ENCODE measurements at places on chromosomes 3 and 15.

GRCh38 chr3:193943851-193944517 lies 192.0 kb upstream of the HES1 start:
- no peak for DNase-seq

DNA sequence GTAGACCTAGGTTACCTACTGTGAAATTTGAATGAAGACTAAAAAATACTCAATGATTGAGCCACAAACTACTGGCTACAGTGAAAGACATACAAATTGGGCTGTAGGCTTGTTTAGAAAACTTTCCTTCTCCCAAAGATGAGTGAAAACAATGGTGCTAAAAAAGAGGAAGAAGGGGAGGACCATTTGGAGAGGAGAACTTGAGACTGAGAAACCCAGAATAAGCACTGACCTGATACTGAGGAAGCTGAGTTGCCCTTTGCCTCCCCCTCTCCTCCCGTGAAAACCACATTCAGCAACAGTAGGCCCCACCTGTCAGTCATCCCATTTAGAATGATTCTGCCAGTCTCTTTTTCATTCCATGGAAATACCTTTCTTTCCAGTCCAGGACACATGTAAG lies 484.0 kb upstream of the TGFBR2 start:
- DNase-seq = no peak

- no peak for DNase-seq
Measured at GRCh38 chr15:71529361-71529760, 281.0 kb upstream of the NR2E3 start.

- DNase-seq = no peak
Measured at GRCh38 chr3:160369784-160370183, 29.2 kb downstream of the IFT80 start.

GRCh38 chr3:45965653-45966052 lies 22.4 kb downstream of the CXCR6 start:
- peak; percentile 58 for DNase-seq

DNA sequence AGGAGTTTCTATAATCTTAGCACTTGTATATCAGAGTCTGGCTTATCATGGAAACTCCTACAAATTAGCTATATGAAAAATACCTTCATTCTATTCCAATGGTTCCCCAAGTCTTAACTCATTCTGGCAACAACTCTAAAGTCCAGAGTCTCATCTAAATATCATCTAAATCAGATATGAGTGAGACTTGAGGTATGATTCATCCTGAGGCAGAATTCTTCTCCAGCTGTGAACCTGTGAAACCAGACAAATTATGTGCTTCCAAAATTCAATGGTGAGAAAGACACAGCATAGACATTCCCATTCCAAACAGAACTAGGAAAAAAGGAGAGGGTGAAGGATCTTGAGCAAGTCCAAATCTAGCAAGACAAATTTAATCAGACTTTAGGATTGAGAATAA lies 138.8 kb downstream of the THRB start:
- no peak for DNase-seq

DNA sequence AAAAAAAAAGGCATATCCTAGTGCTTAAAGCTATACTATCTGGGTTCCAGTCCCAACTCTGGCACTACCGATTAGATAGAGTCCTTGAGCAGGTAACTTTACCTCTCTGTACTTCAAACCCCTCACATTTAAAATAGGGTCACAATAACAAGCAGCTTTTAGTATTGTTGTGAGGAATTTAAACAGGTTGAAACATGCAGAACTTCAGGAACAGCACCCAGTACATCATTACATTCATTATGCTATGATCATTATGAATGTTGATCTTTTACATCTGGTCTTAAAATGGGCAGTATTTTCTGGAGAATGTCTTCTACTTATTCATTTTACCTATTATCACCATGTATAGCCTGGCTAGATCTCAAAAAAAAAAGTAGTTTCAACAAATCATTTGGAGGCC lies 176.1 kb upstream of the CCDC54 start:
- no peak for DNase-seq

DNA sequence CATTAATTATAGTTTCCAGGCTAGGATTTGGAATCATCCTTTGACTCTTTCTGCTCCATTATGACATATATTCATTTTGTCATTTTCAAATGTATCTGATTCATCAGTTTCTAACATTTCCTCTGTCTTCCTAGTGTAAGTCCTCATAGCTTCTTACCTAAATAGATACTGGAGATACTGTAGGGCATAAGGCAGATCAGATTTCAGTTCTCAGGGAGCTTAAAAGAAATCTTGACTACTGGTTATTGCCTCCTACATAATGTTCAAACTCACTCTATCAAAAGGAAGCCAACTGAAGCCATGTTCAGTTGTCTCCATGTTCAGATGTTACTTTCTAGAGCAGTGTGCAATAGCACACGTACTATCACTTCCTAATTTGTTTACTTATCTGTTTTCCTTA lies 29.6 kb upstream of the CTDSPL2 start:
- DNase-seq = no peak

DNA sequence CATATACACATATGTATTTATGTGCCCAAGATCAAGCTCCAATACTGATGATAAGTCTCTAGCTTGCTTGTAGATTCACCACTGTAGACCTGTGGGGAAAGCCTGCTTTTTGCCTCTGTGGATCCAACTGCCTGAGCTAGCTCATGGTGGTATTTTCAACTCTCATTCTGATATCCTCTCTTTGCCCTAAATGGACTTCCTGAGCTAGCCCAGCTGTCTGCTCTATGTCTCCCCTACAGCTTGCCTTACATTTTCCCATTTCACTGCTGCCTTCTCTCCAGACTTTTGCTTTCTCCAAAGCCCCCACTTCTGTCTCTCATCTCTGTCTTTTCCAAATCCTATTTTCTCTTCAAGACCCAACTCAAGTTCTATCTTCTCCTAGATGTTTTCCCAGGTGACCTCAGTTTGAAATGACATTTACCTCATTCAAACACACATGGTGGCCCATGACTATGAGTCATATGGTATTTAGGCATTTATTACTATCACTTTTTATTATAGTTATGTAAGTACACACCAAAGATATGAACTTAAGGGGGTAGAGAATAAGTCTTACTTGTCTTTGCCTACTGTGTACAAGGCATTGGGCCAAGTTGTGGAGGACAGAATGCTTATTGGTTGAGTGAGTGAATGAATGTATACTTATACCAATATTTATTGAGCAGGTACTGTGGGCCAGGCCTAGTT lies 191.7 kb downstream of the NR1D2 start:
- no peak for DNase-seq

GRCh38 chr15:76983590-76984375 lies 11.1 kb upstream of the PSTPIP1 start:
- DNase-seq = no peak

DNA sequence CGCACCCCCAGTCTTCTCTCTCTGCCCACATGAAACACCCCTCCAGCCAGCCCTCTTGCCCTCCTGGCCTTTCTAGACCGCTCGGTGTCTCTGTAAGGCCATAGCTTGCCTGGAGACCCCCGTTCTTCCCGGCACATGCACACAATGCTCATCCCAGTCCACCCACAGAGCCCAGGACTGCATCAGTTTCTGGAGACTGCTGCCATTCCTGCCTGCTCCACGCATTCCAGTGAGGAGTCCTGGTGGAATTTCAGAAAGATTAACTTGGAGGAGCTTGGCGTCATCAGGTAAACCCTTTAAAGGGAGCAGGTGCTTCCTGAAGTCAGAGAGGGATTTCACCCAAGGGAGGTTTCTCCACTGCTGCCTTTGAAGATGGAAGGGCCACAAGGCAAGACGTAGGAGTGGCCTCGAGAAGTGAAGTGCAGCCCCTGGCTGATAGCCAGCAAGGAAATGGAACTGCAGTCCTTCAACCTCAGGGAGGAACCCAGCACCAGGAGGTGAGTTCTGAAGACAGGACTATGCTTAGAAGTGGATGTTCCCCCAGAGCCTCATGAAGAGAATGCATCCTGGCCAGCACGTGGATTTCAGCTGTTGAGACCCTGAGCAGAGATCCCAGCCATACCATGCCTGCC lies 19.2 kb downstream of the SLC41A3 start:
- DNase-seq = no peak

DNA sequence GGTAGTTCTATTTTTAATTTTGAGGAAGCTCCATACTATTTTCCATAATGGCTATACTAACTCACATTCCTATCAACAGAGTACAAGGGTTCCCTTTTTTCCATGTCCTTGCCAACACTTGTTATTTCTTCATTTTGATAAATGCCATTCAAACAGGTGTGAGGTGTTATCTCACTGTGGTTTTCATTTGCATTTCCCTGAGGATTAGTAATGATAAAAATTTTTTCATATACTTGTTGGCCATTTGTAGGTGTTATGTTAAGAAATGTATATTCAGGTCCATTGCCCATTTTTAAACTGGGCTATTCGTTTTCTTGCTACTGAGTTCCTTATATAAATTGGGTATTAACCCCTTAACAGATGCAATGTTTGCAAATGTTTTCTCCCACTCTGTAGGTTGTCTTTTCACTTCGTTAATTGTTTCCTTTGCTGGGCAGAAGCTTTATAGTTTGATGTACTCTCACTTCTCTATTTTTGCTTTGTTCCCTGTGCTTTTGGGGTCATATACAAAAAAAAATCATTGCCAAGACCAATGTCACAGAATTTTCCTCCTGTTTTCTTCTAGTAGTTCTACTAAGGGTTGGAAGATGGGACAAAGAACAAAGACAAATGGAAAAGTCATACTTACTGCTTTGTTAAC lies 11.0 kb upstream of the VPS39 start:
- DNase-seq = no peak

- DNase-seq = no peak
Measured at GRCh38 chr3:45507820-45508317, 86.7 kb upstream of the LIMD1 start.

- DNase-seq = no peak
Measured at GRCh38 chr3:79297245-79297960, 470.4 kb downstream of the ROBO1 start.

DNA sequence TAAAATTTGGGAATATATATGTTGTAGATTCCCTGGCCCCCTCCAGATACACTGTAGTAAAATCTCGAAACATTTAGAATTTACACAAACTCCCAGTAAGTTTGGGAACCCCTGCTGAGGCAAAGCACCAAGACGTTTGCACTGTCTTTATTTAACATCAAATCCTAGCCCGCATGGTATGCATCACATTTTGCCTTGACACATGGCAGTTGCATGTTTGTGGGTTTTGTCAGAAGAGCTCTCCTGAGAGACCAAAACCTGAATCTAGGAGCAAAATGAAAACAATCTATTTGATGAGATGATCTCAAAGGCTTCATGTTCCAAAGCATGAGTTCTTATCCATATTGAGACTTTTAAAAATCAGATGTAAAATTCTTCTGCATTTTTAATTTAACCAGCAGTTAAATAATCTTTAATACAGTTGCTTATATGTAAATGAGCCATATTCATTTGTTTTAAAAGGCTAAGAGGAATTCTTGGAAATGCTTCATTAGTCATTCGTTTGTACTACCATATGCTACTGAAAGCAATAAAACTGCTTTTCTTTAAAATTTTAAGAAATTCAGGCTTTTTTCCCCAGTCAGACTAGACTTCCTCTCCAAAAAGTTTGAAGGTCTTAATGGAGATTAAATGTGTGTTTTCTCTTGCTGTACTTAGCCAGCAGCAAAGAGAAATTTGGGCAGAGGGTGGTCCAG lies 105.2 kb upstream of the BOC start:
- DNase-seq = no peak

DNA sequence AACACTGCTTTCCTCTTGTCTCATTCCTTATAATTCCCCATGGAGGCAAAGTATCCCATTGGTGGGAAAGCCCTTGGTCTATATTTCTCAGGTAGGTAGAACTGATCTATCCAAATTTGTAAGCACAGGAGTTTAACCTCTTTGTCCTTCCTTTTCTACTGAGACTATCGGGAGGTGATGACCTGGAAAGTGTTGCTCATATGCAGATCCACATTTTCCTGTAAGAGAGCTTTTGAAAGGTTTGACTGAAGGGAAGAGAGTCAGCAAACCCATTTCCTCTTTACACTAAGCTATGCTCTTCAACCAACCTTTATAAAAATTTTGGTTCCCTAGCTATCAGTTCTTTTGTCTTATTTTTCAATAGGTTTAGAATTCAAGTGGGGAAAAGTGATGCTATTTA lies 200.7 kb downstream of the TIGIT start:
- DNase-seq = no peak

DNA sequence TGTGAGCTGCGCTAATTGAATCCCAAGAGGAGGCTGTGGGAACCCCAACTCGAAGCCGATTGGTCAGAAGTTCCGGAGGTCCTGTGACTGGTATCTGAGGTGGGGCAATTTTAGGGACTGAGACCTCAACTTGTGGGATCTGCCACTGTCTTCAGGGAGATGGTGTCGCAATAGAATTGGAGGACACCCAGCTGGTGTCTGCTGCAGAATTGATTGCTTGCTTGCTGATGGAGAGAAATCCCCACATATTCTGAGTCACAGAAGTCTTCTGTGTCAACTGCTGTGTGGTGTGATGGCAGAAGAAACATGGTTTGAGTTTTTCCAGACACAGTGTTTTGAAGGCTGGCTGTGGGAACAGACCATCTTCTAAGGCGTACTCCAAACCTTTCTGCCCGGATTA lies 99.7 kb upstream of the PLXNA1 start:
- DNase-seq = no peak

DNA sequence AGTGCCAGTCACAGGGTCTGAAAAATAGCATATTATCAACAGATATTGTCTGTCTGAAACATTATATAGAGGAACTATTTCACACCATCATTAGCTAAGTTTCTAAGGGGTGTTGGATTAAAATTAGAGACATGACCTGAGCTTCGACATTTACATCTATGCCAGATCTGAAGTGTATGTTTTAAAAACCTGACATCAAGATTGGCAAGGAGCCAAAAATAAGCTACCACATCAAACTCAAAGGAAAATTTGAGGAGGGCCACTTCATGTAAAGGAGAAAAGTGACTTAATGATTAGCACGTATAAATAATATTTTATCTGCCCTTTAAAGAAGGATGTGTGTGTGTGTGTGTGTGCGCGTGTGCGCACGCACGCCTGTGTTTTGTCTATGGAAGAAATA lies 752.0 kb upstream of the GRM7 start:
- DNase-seq = no peak

GRCh38 chr3:140995881-140996280 lies 54.2 kb downstream of the SLC25A36 start:
- no peak for DNase-seq

DNA sequence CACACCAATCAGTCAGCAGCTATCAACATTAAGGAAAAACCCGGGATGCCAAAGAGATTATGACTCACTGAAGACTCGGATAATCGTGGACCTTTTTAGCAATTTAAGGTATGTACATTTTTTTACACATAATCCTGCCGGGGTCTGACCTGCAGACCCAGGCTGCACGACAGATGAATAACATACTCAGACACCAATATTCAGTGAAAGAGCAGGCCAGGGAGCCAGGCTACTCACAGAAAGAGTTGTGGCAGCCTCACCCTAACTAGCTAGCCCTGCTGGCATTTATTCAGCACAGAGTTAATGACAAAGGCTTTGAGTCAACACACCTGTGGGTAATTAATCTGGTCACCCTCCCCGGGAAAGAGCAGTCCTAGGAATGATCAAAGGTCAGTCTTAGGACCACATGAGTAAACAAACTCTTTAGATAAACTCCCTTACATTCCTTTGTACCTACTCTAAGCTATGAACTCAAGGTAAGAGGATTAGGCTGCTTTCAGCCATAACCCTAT lies 727.5 kb downstream of the TBL1XR1 start:
- no peak for DNase-seq

Data from CD4-positive, alpha-beta T cell treated with Interleukin-17A for 4 hours (primary cell).